ENCODE measurements at places on chromosomes 1 and 21.
A peak's percentile ranks its signal among the peaks of the same experiment; 100 is the strongest.

- DNase-seq: no peak
Measured at GRCh38 chr1:173297798-173298391, 90.8 kb upstream of the TNFSF4 start.

- no peak for DNase-seq
Measured at GRCh38 chr1:70044832-70045231, 160.5 kb downstream of the LRRC40 start.

GRCh38 chr1:94335950-94336349 lies 82.2 kb upstream of the ABCD3 start:
- DNase-seq: no peak

GRCh38 chr1:219550201-219550600 lies 62.7 kb downstream of the ZC3H11B start:
- DNase-seq: no peak

- DNase-seq: no peak
Measured at GRCh38 chr1:172699695-172700227, 40.9 kb downstream of the FASLG start.

DNA sequence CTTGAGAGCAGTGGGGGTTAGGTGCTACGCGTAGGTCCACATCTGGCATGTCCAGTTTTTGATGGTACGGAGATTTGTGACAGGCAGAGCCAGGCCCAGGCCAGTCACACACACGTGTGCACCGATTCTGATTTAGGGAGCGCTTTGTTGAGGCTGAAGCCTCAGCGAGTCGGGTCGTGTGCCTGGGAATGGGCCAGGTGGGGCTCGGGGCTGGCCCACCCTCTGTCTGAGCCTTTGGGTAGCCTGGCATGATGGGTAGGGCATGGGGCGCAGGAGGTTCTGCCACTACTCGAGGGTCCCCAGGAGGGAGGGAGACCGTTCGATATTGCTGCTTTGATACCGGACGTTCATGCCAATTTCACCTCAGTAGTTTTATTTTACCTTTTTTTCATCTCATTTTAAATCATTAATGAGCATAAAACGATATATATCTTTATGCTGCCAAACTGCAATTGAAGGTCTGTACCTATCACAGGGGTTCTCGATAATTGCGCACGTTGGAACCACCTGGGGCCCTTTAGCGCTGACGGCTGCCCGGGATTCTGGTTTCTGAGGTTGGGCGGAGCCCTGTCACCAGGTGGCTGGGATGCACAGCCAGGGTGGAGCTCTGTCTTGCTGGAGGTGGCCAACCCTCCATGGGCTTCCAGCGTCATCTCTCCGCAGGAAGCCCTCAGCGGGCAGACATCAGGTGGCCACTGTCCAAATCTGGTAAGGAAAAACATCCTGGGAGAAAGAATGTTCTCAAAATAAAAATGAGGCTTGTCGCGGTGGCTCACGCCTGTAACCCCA lies 71.9 kb downstream of the SCCPDH start:
- no peak for DNase-seq

DNA sequence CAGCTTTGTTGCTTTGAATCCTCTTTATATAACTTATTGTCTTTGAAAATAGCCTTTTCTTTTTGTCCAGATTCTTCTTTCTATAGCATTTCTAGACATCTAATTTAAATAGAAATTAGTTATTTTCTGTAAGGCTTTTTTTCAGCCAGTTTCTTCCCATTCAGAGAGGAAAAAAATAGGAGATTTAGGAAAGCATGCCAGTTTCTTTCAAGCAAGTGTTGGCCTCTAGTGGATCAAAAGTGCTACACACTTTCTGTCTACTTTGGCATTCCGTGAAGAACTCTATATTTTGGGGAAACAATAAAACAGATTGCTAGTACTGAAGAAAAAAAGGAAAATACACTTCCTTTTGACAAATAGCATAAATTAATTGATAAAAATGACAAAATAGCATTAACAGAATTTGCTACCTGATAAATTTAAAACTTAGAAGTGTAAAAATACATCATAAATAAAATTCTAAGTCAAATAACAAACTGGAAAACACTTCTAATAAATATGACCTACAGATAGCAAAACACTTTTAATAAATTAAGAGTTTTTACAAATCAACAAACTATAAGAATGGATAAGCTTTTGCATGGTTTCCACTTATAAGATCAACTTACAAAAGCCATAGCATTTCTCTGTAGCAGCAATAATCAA lies 13.1 kb upstream of the EXO1 start:
- no peak for DNase-seq

GRCh38 chr1:89953131-89953626 lies 41.7 kb upstream of the ZNF326 start:
- DNase-seq: no peak

GRCh38 chr1:203225071-203225470 lies 4.4 kb downstream of the CHIT1 start:
- no peak for DNase-seq

GRCh38 chr1:201655243-201655642 lies 116.3 kb downstream of the NAV1 start:
- DNase-seq: no peak

- no peak for DNase-seq
Measured at GRCh38 chr1:7218210-7218832, 433.1 kb downstream of the CAMTA1 start.

DNA sequence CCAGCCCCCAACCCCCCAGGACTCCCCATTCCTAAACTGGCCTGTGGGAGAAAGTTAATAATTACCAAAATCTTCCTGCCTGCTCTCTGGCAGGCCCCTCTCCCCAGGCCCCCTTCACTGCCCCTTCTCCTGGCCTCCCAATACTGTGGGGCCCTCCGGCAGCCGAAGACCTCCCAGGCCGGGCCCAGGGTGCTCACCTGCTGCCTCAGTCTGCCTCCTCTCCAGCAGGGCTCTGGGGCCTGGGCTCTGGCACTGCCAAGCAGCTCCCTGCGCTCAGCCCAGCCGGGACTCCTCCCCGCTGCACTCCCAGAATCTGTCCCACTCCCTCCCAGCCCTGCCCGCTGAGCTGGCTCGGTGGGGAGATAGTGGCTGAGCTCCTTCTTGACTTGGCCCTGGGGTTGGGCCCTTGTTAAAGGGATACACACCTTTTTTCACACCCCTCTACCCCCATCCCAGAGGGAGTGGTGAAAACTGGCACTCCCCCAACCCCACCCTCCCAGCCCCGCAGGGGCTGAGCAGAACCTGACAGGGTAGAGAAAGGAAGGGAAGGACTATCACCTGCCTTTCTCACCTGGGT lies at the start of gene S100A16:
TSS of gene S100A16 (minus strand) at position 383 of the 577 bp plus-strand sequence. CDS start 4,986 bp downstream, outside the sequence.
- no peak for DNase-seq

DNA sequence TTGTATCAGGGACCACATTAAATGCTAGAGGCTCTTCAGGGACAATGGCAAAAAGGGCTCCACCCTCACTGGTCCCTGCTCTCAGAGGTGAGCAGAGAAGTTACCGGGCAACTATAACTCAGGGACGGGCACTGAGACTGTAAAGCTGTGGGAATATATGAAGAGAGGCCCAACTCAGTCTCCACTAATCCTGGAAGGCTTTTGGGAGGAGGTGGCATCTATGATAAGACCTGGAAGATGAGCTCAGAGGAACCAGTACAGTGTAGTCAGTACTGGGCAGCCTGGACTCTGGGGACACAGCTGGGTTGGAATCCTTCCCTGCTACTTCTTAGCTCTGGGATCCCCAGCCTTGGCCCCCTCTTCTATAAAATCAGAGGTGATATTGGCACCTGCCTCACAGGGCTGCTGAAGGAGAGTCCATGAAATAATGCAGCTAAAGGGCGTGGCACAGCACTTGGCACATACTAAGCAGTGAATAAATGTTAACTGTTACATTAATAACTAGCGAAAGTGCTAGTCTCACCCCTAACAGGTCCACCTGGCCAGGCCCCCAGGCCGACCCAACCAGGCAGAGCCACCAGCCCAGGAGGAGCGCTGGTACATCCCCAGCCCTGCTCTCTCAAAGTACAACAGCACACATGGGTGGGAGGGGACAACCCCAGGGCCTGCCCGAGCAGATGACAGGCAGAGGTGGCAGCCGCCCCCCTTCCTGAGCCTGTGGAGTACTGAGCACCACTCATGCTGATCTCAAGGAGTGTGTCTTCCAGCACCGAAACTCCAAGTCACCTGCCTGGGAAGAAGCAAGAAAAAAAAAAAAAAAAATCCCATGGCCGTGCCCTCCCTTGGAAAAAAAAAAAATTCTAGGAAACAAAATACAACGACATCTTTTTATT lies 62.7 kb downstream of the CASZ1 start:
- DNase-seq: no peak

GRCh38 chr1:22815421-22816066 lies 104.9 kb downstream of the EPHB2 start:
- no peak for DNase-seq

GRCh38 chr1:67695963-67696362 lies 11.0 kb downstream of the GADD45A start:
- no peak for DNase-seq

DNA sequence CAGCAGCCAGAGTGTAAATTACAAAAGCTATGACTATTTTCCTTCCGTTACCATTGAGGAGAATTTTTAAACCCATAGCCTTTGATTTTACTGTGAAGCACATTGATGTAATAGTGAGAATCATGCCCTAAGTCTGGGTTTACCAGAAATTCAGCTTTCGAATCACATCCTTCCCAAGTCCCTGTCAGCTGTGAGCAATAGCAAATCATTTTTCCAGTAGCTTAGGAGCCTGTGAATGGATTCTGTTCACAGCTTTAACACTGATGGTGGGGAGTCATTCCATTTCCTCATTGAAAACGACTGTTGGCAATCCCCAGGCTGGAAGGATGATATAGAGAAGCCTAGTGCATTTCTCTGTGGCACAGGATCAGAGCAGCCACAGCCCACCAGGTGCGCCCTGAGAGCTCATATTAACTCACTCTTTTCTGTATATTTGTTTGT lies 82.2 kb upstream of the C1orf105 start:
- DNase-seq: no peak

DNA sequence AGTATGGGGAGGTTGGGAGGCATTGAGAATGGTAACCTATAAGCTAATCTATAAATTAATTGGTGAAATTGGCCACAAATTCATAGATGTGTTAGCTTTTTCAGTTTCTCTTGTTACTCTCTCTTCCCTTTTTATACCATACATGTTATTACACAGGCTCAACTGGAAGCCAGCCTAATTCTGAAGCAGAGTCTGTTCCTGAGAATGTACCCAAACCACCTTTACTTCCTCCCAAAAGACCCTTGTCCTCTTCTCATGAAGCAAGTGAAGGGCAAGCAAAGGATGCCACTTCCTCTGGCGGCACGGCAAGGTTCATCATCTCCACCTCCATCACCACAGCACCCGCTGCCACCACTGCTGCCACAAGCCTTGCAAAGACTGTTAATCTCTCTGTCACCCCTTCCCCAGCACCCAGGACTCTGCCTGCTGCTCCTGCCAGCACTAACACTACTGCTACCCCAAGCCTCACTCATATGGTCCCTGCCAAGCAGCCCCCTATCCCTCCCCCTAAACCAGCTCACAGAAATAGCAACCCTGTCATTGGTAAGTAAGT lies 39.5 kb upstream of the RCC1 start:
- DNase-seq: no peak

DNA sequence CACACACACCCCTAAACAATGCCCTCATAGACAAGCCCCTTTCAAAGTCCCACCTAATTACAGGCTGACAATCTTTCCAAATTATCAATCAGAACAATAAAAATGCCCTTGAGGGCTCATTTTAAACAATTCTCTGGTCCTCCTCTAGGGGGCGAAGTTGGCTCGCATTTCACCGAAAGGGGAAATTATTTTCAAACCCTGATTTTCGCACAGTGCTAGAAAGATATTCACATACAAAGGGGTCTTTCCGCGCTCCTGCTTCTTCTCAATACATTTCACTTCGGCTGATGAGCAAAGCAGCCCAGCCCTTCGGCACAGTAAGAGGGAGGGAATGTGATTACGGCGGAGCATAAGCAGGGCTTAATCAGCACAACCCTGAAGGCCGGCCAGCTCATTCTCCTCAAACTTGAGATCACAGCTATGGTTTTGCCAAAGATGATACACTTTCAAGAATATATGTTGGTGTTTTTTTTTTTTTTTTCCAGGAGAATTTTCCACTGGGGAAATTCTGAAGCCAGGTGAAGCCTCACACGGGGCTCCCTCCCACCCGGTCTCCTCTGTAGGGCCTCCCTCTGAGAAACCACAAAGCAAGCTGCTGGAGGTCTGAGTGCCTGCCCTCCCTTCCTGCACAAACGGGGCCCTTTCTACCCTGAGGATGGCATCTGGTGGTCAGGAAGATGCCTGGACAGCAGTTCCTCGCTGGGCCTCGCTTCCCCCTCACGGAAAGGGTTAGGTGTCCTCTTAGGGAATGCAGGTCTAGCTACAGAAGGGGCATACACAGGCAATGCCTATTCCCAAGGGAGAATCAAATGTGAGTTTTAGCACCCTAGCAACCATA lies 66.9 kb downstream of the GNG12 start:
- DNase-seq: no peak

DNA sequence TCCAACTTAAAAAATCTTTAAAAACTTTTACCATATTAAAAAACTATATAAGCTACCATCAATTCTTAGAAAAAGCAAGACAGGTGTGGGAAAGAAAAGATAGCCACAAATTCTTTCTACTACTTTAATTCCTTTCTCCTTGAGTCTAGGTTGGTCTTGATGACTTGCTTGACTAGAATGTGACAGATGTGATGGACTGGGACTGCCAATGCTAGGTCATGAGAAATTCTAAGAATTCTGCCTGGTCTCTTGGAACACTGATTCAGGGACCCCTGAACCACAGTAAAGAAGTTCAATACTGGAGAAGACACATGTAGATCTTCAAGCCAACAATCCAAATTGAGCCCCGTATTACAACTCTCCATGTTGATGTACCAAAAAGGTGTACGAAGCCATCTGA lies 326.6 kb upstream of the B3GALT2 start:
- DNase-seq: no peak

GRCh38 chr1:9782116-9782751 lies 41.5 kb downstream of the CLSTN1 start:
- no peak for DNase-seq

DNA sequence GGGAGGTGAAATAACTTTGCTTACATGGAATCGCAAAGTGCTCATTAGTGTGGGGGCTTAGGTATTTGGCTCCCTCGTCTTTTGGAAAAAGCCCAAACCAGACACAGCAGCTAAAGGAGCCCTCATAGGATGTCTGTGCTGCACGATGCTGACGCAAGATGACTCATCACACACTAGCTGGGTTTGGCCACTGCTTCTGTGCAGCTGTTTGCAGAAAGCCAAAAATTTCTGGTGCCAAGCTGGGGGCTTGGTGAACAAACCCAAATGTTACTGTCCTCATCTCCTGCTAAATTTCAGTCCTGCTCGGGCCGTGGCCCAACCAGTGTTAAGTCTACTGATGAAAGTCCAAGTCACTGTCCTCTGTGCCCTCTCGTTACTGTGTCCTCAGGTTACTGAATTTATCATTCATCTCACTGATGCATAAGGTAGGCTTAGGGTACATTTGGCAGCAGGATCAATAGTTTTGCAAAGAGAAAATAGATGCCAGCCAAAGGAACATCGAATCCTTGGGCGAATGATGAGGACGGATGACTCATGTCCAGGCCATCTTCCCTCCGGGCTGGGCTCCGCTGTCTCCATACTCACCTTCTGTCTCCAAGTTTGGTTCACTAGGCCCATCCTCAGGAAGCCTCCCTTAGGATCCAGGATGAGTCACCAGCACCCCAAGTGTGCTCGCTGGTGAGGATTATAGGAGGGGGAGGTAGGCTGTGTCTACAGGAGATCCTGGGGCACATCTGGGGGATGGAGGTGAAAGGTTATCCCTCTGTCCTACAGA lies 177.7 kb downstream of the ADSS2 start:
- DNase-seq: no peak

- no peak for DNase-seq
Measured at GRCh38 chr1:77834771-77835334, 53.6 kb upstream of the NEXN start.

- DNase-seq: no peak
Measured at GRCh38 chr21:46145159-46145839, 10.1 kb downstream of the FTCD start.

- DNase-seq: peak; percentile 44
Measured at GRCh38 chr1:235940285-235940684, 73.6 kb upstream of the LYST start.
